ENCODE measurements at places on chromosomes 13 and 19.

- DNase-seq, result no peak
Measured at GRCh38 chr13:53015971-53016370, 12.6 kb upstream of the OLFM4 start.

GRCh38 chr13:70795484-70795883, 687.2 kb upstream of the KLHL1 start:
- no peak for DNase-seq

- DNase-seq, result no peak
Measured at GRCh38 chr19:54017261-54017660, 25.8 kb downstream of the CACNG6 start.

DNA sequence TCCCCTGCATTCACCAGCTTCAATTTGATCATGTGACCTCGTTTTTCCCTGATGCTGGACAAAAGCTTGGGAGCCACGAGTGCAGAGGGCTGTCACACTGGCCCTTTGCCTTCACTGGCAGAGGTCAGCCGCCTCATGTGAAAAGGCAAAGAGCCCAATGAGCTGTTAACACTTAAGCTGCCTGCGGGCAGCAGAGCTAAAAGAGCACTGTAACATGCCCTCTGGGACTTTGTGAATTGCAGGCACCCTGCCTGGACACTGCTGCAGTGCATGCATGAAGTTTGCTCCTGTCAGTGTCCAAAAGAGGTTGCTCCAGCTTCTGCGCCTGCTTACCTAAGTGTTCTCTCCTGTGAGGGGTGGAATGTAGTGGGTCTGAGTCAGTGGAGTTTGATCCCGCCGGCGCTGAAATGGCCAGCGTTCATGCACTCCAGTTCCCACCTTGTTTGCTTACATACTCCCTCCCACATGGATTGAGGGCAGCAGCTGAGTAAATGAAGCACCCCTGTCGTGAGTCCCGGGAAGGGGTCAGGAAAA, 193.7 kb downstream of the RFC3 start:
- no peak for DNase-seq

DNA sequence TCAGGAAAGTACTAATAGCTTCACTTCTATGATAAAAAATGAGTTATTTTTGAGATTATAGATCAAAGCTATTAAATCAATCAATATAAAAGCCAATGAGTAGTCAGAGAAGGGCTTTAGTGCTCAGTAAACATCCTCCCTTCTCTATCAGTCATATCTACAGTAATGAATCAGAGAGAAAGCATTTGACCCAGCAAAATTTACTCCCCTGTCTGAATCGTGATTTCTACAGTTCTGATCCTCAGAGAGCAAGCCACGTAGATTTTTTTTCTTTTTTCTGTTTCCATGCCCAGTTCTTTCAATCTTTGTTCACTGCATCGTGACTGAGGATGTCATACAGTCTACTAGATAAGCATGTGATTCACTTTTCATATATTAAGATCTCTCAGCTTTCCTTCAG, 16.2 kb upstream of the MBNL2 start:
- no peak for DNase-seq

- DNase-seq, result no peak
Measured at GRCh38 chr13:41971848-41972247, 10.9 kb upstream of the VWA8 start.

- DNase-seq, result no peak
Measured at GRCh38 chr19:29889702-29890101, 52.3 kb upstream of the URI1 start.

DNA sequence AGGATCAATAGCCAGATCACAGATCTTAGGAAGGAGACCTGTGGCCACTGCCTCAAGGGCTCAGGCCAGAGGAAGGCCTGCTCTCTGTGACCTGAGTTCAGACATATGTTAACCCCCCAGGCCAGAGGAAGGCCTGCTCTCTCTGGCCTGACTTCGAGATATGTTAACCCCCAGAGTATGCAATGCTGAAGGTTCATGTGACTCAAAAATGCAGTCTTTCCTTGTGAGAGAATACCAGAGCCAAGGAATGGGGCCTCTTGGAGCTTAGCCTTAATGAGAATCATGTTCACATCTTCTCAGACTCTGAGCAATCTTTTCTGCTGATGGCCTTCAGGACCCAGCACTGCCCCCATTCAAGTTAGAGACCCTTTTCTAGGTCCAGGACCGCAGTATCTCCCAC, 36.7 kb downstream of the MBNL2 start:
- DNase-seq, result no peak

GRCh38 chr19:48418317-48419064, 25.0 kb downstream of the GRIN2D start:
- no peak for DNase-seq

DNA sequence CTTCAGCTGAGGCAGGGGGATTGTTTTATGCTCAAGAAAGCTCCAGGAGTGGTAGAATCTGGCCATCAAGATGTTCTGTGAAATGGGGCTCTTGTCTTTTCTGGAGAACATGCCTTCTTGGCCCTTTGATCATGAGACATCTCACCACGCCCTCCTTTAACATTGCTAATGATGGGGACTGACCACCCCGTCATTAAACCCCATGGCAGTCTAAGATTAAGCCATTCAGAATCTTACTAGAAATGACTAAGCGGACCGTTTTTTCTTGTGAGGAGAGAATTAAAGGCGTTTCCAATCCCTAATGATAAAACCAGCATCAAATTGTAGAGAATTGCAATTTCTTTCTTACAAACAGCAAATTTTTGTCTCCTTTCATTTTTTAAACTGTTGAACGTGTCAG, 89.4 kb downstream of the COL4A2 start:
- DNase-seq, result no peak

GRCh38 chr19:52536448-52536800, 9.0 kb downstream of the ZNF808 start:
- DNase-seq, result no peak

- DNase-seq, result no peak
Measured at GRCh38 chr19:46944123-46944748, 75.4 kb upstream of the NPAS1 start.

- DNase-seq, result no peak
Measured at GRCh38 chr13:20388184-20388583, 137.5 kb downstream of the CRYL1 start.

- no peak for DNase-seq
Measured at GRCh38 chr19:12733369-12734214, 892 bp downstream of the TRIR start.

GRCh38 chr13:46782691-46783090, 14.3 kb downstream of the ESD start:
- no peak for DNase-seq

GRCh38 chr13:40087091-40088002, 431.9 kb downstream of the COG6 start:
- DNase-seq, result no peak

DNA sequence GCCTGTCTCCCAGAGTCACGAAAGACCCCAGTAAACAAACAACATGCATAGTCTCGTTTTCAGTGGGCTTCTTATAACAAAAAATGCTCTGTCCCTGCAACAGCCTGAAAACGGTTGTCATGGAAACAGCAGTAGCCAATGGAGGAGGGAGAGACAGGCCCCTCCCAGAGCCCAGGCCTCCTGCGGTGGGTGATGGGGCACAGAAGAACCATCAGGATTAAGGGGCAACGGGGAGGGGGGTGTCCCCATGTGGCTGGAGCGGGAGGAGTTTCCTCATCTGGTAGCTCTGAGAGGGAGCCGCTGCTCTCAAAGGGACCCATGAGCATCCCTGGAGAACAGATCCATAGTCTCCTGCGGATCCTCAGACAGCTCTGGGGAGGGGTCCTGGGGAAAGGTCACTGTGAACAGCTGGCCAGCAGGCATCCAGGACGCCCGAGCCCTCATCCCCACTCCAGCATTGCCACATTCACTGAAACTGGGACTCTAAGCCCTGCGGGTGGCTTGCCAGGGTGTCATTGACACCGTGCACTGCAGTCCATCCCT, 37.5 kb upstream of the PNMA8B start:
- no peak for DNase-seq

DNA sequence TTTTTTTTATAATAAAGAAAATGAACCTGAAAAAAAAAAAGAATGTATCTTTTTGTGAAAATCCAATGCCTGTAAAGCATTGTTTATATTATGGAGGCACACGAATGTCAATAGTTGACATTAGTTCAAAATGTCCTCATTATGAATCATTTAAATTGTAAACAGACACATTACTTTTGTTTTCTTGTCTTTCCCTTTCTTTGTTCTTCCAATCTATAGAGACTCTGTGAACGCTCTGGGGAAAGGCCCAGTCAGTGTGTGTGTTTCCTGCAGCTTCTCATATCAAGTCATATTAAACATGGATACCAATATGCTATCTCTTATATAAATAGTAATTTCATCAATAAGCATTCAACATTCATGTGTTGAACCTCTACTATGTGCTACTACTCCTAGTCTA, 193.1 kb downstream of the KCTD12 start:
- no peak for DNase-seq

- DNase-seq, result no peak
Measured at GRCh38 chr13:23984546-23984945, 87.2 kb upstream of the C1QTNF9B start.

DNA sequence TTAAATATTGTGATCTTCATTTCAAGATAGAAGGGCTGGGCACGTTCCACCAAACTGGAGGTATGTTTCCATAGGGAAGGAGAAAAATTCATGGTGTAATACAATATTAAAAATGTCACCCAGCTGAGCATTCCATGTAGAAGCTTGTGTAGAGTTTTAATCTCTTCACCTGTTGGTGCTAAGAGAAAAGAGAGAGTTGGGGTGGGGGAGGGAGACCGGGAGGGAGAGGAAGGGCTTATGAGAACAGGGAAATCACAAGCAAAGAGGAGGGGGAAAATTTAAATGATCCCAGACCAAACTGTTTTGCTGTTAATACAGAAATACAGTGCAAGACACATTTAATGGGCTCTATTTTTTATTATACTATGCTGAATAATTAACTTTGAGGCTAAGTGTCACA, 345.8 kb downstream of the ZNF536 start:
- DNase-seq, result no peak

Measured in GM12891 (cell line).